Effector CD4-positive, alpha-beta T cell (primary cell): ENCODE measurements at places on chromosomes 7 and 10.

- no peak for DNase-seq
Measured at GRCh38 chr7:103867874-103868273, 121.6 kb downstream of the RELN start.

GRCh38 chr10:6926971-6927370 is 346.9 kb upstream of the PRKCQ start:
- DNase-seq, result no peak

DNA sequence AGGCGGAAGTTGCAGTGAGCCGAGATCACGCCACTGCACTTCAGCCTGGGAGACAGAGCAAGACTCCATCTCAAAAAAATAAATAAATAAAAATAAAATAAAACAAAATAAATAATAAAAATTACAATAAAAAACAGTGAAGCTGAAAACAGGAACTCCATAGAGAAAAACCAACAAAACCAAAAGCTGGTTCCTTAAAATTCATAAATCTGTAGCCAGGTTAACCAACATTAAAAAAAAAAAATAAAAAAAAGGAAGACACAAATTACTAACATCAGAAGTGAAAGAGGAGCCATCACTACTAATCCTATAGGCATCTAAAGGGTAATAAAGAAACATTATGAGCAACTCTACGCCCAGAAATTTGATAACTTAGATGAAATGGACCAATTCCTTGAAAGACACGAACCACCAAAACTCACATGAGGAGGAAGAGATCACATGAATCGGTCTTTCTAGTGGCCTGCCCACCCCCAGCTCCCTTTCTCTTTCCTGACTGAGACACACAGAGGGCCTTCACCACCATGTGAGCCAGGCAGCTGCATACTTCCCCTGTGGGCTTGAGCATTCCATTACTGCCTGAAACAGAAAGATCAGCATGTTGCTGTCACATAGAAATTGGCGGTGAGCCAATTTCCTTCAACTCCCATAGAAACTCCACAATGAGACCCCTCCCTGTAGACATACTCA is 208.7 kb downstream of the MAD1L1 start:
- DNase-seq, result no peak

DNA sequence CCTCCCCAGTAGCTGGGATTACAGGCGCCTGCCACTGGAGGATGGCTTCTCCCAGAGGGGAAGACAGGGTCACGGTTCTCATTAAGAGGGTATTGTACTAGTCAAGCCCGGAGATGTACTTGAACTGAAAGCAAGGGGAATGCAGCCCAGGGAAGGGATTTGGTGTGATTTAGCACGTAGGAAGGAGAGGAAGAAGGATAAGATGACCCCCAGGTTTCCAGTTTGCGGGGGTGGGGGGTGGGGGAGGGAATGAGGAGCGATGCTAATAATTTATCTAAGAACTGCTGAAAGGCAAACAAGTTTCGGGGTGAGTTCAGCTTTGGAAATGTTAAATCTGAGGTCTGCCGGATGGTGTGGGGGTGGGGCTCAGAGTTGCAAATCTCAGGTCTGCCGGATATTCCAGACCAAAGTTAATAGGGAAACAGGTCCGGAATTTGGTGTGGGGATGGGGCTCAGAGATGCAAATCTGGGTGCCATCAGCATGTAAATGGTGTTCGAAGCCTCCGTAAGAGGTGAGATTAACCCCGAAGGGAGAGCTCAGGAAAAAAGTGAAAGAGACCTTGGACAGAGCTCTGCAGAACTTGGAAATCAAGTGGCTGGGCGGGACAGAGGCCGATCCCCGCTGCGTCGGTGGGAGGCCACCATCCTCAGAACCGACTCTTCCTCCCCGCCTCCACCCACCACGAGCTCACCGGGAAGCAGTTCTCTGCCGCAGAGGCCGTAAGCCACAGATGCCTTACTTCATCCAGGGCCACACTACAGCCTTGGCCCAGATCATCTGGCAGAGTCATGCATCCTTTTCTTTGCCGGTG is 1.6 kb upstream of the SEPHS1 start:
- no peak for DNase-seq

DNA sequence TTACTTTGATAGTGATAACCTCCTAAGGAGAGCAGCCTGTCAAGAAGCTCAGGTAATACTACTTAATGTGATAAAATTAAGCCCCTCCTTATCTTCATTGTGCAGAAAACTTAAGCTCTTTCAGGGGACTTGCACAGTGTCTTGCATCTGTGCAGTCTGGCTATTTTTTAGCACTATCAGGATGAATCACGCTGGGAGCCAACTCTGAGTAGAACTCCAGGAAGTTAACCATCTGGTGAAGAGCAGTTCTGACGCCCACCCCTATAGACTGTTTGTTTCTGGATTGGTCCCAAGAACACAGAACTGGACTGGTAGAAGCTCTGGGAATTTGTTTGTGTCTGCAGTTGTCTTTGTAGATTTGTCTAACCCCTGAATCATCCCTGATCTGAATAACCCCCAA is 41.9 kb downstream of the AGK start:
- DNase-seq, result no peak

DNA sequence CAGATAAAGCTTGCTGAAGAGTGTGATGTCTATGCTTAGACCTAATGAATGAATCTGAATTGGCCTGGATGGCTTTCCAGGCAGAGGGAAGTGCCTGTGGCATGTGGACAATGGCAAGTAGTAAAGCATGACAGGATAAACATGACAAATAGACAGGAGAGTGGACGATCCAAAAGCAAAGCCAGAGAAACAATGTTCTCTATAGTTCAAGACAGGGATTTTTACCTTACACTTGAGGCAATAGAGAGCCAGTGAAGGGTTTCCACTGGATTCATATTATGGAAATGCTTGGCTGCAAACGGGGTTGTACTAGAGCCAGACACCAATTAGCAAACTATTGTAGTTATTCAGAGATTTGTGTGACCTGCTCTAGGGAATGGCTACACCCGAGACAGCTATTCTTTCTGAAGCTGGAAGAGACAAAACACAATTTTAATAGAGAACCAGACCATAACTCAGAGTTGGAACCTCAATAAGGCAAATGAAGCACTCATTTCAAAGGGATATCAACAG is 2.3 kb downstream of the AGMO start:
- DNase-seq, result no peak

- DNase-seq, result no peak
Measured at GRCh38 chr10:15306735-15307280, 64.3 kb downstream of the FAM171A1 start.

GRCh38 chr7:86747698-86748097 is 104.0 kb downstream of the GRM3 start:
- DNase-seq, result no peak

DNA sequence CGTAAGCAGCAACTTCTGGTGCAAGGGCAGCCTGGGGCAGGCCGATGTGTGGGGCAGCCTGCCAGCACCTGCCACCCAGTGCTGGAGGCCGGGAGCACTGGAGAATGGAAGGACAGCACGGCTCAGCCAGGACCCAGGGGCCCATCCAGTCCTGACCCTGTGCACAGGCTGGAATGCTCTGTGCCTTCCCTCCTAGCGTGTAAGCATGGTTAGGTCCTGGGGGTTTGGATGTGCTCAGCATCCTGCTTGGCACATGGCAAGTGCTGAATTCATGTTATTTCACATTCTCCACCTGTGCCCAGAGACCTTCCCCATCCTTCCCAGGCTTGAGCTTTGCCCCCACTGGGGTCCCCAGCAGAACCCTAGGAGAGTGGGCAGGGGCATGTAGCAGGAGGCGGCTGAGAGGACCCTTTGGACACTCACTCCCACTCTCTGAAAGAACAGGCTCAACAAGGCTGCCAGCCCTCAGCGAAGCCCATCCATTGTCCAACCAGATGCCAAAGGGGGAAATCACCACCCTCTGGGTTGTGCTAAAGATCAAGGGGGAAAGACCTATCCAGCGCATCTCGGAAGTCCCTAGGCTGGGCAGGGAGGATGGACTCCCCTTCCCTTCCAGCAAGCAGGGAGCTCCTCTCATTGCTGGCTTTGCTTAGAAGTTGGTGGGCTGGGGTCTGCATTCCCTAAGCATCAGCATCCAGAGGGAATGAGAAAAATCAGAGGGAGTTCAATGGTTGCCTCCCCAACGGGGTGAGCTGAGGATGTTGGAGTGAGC is 29.7 kb downstream of the ANXA8 start:
- no peak for DNase-seq

DNA sequence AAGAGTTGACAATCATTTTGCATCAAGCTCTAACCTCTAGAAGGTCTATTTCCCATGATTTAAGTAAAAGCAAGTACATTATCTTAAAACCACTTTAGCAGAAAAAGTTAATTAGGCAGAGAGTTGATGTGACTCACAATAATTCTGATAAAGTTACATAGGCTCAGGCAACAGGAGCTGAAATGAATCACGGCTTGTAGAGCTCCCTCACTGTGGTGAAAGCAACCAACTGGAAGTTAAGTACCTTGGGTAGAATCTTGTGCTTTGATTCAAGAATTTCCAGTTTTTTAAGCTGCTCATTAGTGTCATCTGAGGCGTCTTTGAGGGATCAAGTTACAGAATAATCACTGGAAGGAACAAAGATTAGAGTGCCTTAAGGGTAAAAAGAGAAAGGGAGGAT is 68.9 kb upstream of the NFE2L3 start:
- DNase-seq, result no peak

GRCh38 chr7:130917669-130918128 is 183.7 kb upstream of the KLF14 start:
- DNase-seq, result no peak

- no peak for DNase-seq
Measured at GRCh38 chr7:80243425-80243824, 108.8 kb downstream of the GNAI1 start.

DNA sequence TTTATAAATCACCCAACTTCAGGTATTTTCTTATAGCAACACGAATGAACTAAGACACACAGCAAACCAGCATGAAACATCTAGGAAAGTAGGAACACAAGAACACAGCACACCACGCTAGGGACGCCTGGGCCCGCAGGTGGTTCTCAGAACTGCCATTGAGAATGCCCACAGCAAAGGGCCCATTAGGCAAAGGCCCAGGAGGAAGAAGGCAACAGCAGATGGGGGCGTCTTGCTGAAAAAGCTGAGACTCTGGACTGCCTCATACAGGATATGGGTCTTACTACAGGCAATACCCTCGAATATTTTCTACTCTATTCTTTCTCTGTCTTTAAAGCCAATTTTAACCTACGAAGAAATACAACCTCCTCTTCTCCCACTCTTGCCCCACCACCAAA is 77.3 kb downstream of the PARD3 start:
- DNase-seq, result no peak

DNA sequence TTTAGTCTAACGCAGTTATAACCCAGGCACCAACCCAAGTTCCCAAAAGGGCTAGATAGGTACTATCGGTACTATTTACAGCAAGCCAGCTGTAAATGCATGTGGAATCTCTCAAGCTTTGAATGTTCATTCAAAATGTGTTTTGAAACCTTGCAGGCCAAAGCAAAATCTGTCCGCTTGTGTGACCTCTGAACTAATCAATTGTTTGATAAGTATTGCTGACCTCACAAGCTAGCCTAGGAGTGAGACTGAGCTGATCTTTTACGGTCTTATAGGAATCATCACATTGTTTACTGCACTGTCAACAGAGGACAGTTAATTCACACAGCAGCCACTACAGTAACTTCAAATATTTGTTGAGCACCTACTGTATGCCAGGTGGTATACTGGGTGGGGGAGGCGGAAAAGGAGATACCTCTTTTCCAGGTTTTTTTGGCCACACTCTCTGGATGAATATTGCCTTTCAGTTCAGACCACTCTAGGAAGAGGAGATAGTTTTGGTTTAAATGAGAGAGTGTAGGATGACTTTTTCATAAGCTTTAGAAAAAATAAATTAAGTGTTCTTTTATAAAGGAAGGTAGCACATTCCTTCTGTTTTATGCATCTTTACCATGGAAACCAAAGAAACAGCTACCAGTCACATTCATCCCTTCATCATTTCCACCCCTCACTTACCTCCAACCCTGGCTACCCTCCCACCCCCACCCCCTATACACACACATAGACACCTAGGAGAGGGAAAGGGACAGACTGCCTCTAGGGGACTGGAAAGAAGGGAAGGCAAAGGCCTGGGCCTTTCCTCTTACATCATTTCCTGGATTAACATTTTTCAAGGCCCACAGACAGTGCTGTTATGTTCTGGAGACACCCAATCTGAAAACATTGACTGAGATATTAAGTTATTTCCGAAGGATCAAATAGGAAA is 2.4 kb downstream of the PAPSS2 start:
- DNase-seq, result no peak

DNA sequence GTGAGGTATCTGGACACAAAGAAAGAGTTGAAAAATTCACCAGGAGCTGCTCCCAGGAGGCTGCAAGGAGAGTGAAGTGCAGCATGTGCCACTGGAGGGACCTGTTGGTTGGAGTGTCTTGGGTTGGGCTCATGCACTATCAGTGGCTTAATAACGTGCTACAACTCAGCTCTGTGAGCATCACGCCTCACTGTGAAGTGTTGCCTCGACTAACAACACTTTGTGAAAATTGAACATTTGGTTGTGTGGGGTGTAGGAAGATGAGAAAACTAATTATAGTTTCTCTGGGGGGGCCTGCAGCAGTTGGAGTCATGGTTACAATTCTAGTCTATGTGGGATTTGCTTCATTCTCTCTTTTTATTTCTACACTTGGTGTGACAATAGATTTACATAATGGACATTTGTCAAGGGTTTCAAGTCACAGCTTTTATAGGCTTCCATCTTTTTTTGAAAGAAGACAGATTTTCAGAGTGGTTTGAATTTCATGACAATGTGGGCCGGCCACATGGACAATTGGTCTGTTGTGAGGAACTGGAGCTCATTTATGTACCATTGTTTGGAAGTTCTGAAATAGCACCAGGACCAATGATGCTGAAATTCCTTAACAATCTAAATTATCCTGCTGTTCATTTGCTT is 121.3 kb downstream of the RAMP3 start:
- no peak for DNase-seq

DNA sequence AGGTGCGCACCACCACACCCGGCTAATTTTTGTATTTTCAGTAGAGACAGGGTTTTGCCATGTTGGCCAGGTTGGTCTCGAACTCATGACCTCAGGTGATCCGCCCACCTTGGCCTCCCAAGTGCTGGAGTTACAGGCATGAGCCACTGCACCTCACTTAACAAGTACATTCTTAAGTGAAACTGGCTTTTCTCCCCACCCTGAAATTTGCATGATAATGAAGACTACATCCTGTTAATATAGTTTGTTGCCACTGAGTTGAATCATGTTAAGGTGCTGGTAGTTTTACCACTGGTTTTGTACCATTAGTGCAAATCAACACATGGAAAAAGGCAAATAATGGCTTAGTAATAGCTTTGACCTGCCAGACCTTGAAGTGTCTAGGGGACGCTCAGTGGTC is 62.2 kb downstream of the MPLKIP start:
- DNase-seq, result no peak
